ENCODE measurements at places on chromosomes 6 and 20.
A peak's percentile ranks its signal among the peaks of the same experiment; 100 is the strongest.

DNA sequence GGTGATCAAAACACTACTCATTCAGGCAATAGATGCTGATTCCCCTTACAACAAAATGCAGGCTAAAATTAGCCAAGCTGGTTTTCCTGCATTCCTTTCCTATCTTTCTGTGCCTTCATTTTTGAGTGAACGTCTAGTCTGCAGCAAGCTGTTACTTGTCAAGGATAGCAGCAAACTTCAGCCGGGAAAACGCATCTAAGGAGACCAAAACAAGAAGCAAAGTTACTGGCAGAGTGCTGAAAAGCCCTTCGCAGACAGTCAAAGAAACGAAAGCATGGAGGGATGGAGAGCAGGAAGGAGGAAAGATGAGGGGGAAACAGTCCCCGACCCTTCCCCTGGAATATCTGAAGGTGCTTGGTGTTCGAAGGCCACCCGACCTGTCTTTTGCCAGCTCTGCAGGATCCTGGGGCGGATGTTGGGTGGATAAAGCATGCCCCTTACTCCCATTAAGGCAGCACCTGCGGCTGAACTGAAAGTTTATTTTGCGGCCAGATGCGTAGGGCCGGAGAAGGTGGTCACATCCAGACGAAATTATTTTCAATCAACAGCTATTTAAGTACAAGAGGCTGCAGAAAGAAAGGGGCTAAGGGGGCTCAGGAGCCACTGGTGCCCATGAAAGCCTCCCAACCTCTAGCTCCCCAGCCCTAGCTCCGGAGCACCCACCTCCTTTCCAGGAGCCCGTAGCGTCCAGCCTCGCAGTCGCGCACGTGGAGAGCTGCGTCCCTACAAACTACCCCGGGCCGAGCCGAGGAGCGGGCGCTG, 538 bp downstream of the FERMT1 start:
- no peak for DNase-seq

GRCh38 chr6:82040405-82041221, 206.9 kb downstream of the IBTK start:
- peak; percentile 9 for DNase-seq

GRCh38 chr6:125149256-125150144, 4.1 kb upstream of the TPD52L1 start:
- DNase-seq: no peak

DNA sequence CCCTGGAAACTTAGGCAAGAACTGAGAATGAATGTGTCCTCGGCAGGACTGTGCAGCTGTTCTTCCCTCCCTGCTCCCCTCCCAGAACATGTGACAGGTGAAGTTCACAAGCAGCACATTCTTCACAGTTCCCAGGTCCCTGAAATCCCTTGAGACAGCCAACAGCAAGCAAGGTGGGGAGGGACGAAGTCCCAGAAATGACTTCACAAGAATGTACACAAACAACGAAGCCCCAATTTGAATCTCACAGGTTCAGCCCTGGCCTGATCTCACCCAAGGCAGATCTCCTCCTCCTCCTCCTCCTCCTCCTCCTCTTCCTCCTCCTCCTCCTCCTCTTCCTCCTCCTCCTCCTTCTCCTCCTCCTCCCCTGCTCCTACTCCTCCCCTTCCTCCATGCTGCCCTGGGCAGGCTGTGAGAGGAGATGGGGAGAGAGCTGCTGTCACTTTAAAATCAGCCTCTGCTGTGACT, 32.4 kb downstream of the WRNIP1 start:
- no peak for DNase-seq

DNA sequence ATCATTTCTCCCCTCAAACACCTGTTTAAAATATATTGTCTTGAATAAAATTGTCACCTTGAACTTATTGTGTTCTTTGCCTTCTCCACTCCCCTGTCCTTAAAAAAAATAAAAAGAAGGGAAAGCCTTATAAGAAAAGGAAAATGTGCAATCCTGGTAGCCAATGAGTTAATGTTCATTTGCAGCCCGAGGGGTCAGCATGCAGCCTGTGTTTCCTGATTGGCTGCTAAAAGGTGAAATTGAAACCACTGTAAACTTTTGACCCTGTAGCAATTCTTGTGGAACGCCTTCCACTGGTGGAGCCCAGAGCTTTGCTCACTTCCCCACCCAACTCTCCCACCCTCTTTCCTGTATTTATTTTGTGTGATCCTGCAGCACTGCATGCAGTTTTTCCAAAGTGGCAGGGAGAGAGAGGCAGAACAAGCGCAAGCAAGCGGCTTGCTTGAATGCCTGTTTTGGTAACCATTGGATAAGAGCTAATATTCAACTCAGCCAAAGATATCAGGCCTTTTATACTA, 74.9 kb downstream of the NCOA3 start:
- DNase-seq: peak; percentile 22

- no peak for DNase-seq
Observed at GRCh38 chr6:44661221-44662008, 273.9 kb downstream of the CDC5L start.

- peak; percentile 33 for DNase-seq
Observed at GRCh38 chr6:75855052-75855451, 106.0 kb downstream of the MYO6 start.

DNA sequence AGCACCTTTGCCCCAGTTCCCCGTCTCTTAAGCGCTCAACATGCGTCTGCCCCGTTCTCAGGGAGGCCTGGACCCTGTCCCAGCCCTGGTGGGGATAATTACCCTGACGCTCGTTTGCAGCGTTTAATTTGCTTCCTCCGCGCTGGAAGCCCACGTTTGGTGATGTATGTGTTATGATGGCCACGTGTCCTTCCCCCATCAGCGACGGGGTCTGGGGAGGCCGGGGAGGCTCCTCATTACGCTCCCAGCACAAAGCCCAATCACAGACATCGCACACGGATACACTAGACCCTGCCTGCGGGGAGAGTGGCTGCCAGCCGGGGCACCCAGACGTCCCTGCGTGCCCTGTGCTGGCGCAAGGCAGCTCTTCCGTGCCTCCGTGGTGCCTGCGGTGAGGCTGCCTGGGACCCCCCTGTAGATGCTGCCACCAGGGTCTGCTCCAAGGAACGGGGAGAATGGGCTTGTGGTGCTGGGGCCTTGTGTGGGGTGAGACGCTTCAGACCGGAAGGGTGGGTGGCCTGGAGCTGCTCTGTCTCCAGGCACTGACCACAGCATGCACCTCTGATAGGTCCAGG, 10.2 kb upstream of the CHRNA4 start:
- no peak for DNase-seq

DNA sequence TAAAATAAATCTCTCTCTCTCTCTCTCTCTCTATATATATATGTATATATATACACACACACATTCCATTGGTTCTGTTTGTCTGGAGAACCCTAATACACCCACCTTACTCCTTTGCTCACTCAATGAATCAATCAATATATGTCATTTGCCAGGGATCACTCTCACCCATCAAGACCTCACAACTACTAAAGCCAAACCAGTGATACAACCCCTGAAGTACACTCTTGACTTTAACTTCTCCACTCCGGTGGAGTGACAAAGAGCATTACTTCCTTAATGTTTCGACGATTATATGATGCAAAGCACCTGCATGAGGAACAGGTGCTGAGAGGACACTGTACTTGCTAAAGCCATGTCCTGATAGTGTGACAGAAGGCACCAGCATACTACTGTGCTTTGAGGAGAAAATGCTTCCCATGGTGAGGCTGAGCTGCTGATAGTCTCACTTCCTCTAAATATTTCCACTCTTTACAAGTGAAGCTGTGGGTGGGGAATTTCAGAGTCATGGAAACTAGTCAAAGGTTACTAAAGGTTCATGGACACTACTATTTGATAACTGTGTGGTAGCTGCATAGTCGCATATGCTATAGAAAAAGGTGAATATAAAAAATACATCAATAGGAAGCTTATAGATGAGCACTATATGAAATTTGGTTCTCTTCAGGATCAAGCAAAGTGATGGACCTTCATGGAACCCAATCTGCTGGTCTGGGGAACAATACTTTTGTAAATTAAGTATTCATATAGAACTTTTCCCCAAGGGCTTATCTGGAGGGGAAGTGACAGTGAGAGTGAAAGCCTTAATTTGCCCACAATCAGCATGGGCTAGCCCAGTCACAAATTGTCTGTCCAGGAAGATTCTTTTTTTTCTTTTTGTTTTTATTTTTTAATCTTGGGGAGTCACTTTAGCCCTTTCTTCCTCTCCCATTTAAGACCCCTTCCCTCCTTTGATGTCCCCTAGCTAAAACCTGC, 141.9 kb upstream of the NEDD9 start:
- no peak for DNase-seq

- DNase-seq: no peak
Observed at GRCh38 chr20:41649489-41649888, 31.3 kb upstream of the CHD6 start.

GRCh38 chr6:2859185-2859700, 17.6 kb upstream of the SERPINB1 start:
- DNase-seq: no peak

- DNase-seq: peak; percentile 51
Observed at GRCh38 chr6:150685860-150686259, 86.2 kb downstream of the PLEKHG1 start.

- DNase-seq: no peak
Observed at GRCh38 chr6:80174900-80175572, 68.6 kb downstream of the BCKDHB start.
